ENCODE measurements at places on chromosomes 16 and 17.

DNA sequence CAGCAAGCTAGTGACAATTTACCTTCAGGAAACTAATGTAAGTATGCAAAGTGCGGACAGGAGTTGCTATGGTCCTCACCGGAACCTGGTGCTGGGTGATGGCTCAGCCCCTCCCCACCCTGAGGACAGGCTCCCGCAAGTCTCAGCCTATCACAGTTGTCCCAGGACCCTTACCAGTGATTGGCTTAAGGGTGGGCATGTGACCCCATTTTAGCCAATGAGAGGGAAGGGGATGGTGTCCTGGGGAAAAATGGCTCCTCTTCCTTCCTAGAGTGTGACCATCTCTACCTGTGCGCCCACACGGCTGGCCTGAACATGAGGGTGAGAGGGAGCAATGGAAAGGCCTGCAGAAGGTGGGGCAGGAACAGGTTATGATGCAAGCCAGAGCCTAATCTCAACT lies 80.4 kb downstream of the C16orf78 start:
- peak; percentile 26 for DNase-seq

- peak; percentile 55 for DNase-seq
These were observed 223.2 kb downstream of the C16orf78 start for GRCh38 chr16:49596648-49597291.

DNA sequence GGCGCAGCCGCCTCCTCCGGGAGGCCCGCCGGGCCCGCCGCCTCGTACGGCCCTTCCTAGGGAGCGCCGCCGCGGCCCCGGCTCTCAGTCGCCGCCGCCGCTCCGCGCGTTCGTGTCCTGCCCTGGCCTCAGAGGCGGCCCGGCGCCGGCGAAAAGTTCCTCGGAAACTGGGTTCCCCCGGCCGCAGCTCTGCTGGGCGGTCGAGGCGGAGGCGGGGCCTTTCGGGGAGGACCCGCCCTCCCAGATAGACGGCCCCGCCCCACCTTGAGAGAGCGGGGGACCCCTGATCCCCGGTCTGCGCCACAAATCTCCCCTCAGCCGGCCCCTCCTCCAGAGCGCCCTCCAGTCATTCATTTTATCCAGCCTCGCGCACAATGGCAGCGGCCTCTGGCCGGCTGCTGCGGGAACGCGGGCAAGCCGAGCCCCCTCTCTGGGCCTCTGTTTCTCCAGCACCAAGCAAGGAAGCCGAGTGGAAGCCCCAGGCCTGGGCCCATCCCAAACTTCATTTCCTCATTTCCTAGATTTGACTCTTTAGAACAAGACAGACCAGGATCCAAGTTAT lies at the start of gene SREBF1:
Gene SREBF1 (minus strand): TSS at position 169 of the 562 bp plus-strand sequence. CDS start 169 bp downstream, outside the sequence.
- peak; percentile 88 for DNase-seq

DNA sequence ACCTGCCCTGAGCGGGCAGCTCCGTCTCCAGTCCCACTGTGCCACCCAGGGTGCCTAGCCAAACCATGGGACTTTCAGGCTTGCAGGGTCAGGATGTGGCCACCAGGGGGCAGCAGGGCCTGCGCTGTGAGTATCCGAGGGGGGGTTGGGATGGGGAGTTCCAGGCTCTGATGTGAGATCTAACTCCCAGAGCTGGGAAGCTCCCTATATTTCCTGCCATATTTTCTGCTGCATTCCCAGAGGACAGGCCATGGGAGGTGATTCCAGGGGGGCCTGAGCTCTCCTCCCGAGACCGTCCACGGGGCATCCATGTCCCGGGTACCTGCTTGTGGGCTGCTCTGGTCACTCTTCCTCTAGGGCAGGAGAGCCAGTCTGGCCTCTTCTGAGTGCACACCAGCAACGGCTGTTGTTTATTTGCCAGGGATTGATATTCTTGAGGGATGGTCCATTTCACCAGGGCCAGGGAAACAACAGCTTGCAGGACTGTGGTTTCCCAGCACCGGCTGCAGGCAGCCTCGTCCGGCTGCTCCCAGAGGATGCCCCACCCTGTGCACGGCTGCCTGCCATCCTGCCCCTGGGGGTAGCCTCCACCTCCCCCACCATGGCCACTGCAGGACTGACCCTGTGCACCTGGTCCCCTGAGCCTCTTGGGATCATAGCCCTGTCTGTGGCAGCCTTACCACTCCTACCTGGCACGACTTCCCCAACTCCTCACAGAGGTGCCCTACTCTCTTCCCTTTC lies 1.2 kb downstream of the GPR142 start:
- DNase-seq = peak; percentile 85

GRCh38 chr16:49462989-49463371 lies 89.4 kb downstream of the C16orf78 start:
- no peak for DNase-seq

- no peak for DNase-seq
These were observed 9.7 kb upstream of the SLC35B1 start for GRCh38 chr17:49717371-49717861.

DNA sequence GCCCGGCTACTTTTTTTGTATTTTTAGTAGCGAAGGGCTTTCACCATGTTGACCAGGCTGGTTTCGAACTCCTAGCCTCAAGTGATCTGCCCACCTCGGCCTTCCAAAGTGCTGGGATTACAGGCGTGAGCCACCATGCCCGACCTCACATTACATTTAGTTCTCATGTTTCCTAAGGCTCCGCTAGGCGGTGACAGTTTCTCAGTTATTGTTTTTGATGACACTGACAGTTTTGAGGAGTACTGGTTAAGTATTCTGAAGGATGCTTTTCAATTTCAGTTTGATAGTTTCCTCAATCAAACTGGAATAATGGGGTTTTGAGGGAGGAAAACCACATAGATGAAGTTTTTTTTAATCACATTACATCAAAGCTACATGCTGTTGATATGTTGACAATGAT lies 1028.5 kb downstream of the CDH8 start:
- no peak for DNase-seq

- DNase-seq = no peak
These were observed 54.1 kb upstream of the NUDT7 start for GRCh38 chr16:77668201-77668600.

GRCh38 chr17:69428252-69428980 lies 13.9 kb downstream of the MAP2K6 start:
- no peak for DNase-seq

DNA sequence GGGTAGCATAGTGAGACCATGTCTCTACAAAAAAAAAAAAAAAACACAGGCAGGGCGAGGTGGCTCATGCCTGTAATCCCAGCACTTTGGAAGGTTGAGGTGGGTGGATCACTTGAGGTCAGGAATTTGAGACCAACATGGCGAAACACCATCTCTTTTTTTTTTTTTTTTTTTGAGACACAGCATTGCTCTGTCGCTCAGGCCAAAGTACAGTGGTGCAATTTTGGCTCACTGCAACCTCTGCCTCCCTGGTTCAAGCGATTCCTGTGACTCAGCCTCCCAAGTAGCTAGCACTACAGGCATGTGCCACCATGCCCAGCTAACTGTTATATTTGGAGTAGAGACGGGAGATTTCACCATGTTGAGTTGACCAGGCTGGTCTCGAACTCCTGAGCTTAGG lies 5.1 kb downstream of the RAMP2 start:
- DNase-seq = no peak

- DNase-seq = no peak
These were observed 16.2 kb upstream of the CDK5R1 start for GRCh38 chr17:32470405-32471167.

- no peak for DNase-seq
These were observed 3.9 kb upstream of the WNT9B start for GRCh38 chr17:46847204-46848191.

DNA sequence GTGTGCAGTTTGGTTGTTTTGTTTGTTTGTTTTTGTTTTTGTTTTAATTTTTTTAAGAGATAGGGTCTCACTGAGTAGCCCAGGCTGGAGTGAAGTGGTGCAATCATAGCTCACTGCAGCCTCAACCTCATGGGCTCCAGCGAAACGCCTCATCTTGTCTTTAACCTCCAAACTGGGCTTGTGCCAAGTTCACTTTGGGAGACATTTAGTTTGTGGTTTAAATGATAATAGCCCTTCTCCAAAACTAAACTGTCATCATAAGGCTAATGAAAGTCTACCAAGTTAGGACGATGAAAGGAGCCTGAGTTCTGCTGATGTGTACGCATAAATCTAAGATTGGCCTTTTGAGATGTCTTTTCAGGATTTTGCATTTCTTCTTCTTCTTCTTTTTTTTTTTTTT lies 6.5 kb upstream of the CARD14 start:
- no peak for DNase-seq

DNA sequence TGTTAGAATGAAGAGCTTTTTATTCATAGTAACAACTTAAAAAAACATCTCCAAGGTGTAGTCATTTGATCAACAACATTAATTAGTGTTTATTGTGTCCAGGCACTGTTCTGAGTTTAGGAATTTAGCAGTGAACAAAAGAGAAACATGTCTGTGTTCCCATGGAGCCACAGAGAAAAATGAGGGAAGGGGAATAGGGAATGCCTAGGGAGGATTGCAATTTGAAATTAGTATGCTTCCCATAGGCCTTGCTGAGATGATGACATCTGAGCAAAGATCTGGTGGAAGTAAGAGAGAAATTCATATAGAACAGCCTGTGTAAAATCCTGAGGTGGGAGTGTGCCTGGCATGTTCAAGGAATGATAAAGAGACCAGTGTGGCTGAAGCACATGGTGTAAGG lies 318.0 kb downstream of the BCAS3 start:
- no peak for DNase-seq

DNA sequence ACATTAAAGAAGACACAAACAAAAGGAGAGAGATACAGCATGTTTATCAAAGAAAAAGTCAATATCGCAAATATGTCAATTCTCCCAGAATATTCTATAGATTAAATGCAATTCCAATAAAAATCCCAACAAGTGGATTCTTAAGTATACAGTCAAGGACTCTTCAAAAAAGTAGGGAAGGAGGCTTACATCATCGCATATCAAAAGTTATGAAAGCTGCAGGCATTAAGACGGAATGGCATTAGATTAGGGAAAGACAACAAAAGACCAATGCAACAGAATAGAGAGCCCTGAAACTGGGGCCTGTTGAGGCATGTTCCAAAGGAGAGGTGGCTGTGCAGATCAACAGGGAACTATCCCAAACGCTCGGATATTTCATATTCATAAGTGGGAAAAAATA lies 76.0 kb downstream of the MARCHF10 start:
- no peak for DNase-seq

DNA sequence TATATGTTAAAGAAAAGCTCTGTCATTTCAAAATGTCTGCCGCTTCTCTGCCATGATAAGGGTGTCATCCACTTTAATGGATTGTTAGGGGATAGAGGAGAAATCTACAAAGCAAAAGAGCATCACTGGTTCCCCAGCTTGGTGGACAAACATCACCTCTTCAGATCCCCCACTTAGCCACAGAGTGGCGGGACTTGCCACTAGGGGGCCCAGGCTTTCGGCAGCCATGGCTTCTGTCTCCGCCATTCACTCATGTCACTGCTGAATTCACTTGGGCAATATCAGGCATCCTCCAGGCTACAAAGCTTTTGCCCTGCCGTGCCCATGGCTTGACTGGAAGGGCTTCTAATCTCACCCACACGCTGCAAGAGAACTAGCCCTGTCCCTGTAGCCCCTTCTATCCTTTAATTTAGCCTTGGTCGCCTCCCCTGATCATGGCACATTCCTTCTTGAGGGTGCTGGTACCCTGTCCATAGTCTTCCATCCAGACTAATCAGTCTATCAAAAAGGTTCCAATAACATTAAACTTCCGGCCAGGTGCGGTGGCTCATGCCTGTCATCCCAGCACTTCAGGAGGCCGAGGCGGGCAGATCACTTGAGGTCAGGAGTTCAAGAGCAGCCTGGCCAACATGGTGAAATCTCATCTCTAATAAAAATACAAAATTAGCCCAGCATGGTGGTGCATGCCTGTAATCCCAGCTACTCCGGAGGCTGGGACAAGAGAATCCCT lies 34.7 kb downstream of the SBK1 start:
- peak; percentile 76 for DNase-seq

DNA sequence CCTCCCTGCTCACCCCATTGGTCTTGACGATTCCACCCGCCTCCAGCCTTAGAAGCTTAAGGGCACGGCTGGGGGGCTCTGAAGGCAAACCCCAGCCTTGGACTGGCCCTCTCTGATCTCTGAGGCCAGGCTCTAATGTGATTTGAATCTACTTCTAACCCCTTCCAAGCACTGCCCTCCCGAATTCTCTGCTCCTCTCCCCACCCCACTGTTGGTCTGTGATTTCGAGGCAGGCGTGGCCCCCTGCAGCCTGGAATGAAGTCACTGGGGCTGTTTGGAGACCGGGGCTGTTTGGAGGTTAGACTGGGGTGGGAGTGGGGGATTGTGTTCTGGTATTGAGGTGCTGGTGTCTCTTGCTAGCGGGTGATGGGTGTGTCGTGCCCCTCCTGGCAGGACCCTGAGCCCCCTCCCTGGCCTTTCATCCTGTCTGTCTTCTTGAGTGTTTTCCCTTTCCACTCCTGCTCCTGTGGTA lies 2.2 kb downstream of the GRB7 start:
- no peak for DNase-seq

DNA sequence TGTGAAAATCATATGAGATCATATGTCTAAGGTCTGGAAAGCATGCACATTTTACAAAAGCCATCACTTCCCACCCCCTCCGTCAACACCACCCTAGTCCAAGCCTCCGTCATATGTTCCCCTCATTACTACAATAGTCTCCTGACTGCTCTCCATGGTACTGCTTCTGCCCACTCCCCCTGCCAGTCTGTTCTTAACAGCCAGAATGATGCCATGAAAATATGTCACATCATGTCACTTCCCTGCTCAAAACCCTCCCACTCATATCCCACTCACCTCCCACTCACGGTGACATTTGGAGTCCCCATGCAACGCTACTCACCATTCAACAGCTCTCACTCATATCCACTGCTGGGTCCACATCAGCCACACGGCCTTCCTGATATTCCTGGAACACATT lies 432.3 kb downstream of the XYLT1 start:
- DNase-seq = no peak

GRCh38 chr17:49514071-49514721 lies 19.1 kb downstream of the NGFR start:
- DNase-seq = peak; percentile 84

- no peak for DNase-seq
These were observed 35.5 kb upstream of the NOL11 start for GRCh38 chr17:67682196-67682595.

DNA sequence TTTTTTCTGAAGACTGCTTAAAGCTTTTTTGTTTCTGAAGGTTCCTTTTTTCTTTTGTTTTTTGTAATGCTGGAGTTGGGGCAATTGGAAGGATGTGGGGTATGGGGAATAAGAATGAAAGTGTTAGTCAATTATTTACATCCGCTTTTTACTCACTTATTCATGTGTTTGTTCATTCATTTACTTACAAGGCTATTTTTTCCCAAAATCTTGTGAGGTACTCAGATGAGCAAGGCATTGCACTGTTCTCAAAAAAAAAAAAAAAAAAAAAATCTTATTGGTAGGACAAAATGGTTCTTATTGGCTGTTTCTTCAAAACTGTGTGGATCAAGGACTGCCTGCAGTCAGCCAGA lies 55.7 kb downstream of the PLD6 start:
- DNase-seq = no peak

DNA sequence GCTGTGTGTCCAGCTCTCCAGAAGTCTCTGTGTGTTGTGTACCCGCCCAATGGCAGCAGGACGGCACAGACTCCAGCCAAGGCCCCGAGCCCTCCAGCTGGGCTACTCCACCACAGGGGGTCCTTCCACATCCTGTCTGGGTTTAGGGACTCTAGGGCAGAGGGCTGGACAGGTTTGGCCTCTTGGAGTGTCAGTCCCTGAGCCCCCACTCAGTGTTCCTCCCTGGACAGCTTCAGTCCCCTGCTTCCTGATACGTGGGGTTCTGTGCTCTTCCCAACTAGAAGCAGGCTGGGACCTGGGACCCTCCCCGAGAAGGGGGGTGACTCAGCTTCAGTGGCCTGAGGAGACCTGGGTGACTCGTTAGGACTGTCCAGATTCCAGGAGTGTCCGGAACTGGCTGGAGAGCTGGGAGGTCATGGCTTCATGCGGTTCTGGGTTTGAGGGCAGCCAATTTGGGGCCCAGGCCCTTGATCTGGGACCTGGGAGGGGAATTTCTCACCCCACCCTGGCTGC lies 4.2 kb downstream of the CDK3 start:
- DNase-seq = no peak
